ENCODE measurements at places on chromosomes 7 and 10. TPM values are rescaled to one million over a fixed set of nuclear protein-coding genes. Genes with fewer than 3 reads are reported as not detected.

GRCh38 chr10:66102756-66103155, 823.1 kb upstream of the LRRTM3 start:
- DNase-seq, result no peak

DNA sequence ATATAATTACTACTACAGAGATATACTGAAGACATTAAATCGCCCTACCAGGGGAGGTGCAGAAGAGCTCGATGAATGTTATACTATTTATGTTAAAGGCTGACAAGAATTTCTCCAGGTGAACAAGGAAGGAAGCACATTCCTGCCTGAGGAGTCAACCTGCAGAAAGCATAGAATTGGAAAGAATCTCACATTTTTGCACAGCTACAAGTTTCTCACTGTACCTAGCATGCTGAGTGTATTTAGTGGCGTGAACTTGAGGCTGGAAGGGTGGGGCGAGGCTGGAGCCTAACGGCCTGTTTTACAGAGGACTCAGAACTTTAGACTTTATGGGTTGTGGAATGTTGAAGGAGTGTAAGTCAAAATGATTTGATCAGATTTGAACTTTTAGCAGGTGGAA, 373.6 kb upstream of the LRGUK start:
- DNase-seq, result no peak

DNA sequence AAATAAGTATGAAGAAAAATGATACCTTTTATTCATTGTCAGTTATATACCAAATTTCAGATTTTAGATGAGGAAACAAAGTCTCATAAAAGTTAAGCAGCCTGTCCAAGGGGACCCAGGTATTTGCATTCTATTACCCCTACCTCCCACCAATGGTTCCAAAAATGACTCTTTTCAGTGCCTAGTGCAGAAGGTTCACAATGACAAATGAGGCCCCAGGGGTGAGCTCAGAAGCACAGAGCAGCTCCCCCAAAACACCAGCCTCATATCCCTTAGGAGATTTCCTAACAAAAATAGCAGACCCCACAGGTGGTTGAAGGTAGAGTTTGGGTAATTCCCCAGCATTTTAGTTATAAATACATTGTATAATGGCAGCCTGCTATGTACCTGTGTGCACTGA, 168.6 kb downstream of the REEP3 start:
- DNase-seq, result no peak

DNA sequence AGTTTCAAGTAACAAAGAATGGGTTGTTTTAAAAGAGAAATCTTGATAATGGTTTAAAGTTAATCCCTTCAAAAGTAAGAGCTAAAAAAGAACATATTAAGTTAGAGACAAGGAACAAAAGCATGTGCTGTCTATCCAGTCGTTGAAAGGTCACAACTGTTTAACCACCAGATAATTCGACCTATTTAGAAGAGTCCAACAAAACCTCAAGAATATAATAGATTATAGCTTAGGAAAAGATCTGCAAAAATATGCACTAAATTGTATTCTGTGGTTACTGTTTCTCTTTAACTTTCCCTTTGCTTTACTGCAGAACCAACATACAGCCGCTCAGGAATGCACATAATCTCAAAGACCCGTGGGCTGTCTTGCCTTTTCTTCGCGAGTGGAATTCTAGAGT, 74.9 kb downstream of the PCGF5 start:
- DNase-seq, result no peak

The KCNMA1 gene
- 256 TPM for total RNA-seq

DNA sequence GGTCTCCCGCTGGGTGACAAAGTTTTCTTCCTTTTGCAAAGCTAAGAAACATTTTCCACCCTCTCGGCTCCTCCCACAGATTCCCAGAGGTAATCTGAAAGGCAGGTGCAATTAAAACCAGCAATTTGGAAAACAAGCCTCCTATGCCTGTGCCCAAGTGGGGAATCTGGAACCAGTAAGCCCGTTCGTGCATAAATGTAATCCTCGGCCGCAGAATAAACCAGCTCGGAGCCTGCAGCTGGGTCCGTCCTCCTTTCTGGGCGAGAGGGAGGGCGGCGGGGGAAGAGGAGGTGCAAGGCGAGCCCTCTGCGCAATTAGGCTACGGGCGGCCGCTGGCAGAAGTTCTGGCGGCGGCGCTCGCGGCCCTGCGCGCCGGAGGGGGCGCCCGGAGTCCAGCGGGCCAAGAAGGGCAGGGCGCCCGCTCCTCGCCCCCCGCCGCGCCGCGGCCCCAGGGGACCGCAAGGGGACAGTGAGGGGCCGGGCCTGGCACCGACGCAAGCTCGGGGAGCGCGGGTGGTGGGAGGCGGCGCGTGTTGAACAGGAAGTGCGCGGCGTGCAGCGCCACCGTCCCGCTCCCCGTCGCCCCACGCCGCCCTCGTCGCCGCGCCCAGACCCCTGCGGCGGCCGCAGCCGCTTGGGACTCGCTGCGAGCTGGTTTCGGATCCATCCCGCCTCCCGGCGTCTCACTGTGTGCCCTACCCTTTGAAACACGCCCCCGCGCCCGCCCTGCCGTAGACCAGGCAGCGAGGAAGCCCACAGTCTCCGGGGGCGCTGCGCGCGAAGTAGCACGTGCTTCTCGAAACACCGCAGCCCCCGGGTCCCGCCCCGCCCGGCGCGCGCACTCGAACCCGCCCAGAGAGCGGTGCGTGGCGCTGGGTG, at the start of gene PRKAG2:
PRKAG2 (minus strand) TSS at position 217 of the 879 bp plus-strand sequence. CDS start 495 bp downstream, outside the sequence.
- DNase-seq, result peak; percentile 89

- no peak for DNase-seq
Measured at GRCh38 chr10:110170142-110170971, 37.0 kb upstream of the MXI1 start.

The SLC39A12 gene
- total RNA-seq, result not detected

- no peak for DNase-seq
Measured at GRCh38 chr7:18393465-18394118, 102.0 kb upstream of the HDAC9 start.

DNA sequence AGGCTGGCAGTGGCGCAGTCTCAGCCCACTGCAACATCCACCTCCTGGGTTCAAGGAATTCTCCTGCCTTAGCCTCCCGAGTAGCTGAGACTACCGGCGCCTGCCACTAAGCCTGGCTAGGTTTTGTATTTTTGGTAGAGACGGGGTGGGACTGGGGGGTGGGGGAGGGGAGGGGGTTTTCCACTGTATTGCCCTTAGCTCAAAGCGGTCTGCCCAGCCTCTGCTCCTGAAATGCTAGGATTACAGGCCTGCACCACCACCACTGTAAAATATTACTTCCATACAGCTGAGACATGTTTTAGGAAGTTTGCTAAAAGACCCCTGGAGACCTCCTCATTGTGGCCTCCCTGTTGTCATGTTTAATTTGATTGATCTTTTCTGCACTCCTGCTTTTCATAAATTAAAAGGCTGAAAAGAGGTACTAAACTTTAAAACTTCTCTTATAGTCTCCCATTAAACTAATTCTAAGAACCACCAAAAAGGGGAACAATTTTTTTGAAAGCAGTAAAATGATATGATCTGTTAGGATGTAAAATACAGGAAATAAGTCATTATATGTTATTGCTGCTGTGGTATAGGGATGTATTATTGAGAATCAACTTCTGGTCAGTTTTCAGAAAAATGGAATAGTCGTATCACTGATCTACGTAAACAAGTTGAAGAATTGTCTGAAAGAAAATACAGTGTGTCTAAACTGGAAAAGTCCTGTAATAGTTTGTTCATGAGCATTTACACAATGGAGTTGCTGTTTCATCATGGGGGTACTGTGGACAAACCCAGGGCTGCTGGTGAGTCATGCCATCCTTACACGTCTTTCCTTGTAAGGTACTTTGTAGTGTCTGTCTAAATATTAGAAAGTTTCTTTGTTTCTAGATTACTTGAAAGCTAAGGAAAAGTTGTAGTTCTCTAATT, 72.9 kb upstream of the TMEM248 start:
- no peak for DNase-seq

- no peak for DNase-seq
Measured at GRCh38 chr7:134701272-134701671, 54.6 kb downstream of the BPGM start.

The KAZALD1 gene
- 3.9 TPM for total RNA-seq

DNA sequence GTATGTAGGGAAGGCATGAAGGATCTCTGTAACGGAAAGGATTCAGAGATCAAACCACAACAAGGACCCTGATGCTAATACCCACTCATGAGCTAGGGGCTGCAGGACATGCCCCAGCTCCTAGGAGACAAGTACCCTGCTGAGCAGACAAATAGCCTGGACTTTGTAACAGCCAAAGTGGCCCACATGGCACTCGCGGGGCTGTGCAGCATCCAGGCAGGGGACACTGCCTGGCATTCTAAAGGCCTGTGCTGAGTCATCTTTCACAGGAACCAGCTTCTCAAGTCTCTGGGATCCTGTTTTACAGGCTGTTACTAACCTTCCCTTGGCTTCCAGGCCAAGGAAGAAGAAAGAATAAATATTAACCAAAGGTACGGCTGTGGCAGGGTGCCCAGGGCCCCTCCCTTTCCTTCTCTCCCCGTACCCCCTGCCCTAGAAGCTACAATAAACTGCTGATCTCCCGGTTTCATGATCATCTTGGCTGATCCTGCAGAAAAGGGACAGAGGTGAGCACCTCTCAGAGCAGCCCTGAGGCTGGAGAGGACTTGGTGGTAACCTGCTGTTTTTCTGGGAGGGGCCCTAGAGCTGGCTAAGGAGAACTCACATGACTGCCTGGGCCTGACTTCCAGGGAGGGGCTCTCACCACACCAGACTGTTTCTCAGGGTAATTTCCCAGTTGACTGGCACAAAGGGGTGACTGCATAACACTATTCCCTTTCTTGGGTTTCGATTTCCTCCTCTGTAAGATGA, 4.2 kb upstream of the RPEL1 start:
- no peak for DNase-seq

The FGL2 gene
- 97.4 TPM for total RNA-seq

- DNase-seq, result peak; percentile 78
Measured at GRCh38 chr10:132506711-132507408, 30.7 kb upstream of the INPP5A start.

DNA sequence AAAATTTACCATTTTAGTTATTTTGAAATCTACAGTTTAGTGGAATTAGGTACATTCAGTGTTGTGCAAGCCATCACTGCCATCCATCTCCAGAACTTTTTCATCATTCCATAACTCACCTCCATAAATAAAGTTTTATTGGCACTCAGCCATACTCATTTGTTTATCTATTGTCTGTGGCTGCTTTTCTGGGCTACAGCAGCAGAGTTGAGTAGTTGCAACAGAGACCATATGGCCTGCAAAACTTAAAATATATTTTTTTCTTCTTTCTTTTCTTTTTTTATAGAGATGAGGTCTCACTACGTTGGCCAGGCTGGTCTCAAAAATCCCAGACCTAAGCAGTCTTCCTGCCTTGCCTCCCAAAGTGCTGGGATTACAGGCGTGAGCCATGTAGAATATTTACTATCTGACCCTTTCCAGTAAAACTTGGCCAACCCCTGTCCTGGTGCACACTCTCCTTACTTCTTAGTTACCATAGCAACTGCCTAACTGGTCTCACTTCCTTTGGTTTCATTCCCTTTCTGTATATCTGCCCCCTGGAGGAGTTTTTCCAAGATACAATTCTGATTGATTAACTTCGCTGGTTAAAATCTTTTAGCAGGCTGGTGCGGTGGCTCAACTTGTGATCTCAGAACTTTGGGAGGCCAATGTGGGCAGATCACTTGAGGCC, 133.2 kb downstream of the CUX1 start:
- peak; percentile 48 for DNase-seq

The AOAH gene
- total RNA-seq, result 19.4 TPM

The CACNB2 gene
- total RNA-seq, result 36.0 TPM

GRCh38 chr7:6533893-6534495, 17.3 kb downstream of the GRID2IP start:
- no peak for DNase-seq

DNA sequence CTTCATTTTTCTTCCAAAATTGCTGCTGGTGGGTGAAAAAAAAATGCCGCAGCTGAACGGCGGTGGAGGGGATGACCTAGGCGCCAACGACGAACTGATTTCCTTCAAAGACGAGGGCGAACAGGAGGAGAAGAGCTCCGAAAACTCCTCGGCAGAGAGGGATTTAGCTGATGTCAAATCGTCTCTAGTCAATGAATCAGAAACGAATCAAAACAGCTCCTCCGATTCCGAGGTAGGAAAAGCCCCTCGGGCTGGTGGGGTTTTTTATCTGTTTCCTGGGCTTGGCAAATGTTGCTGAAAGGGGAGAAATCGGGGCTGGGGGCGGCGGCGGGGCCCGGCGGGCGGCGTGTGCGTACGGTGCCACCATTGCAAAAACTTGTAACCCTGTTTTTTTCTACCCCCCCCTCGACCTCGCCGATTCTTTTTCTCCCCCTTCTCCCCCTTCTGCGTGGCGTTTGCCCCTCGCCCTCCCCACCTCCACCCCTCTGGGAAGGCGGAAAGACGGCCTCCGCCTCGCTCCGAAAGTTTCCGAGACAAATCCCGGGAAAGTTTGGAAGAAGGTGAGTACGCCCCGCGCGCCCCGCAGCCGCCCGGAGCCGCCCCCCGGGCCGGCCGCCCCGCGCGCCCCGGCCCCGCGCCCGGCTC, 789 bp downstream of the TCF7L2 start:
- peak; percentile 74 for DNase-seq

The H2BK1 gene
- not detected for total RNA-seq

DNA sequence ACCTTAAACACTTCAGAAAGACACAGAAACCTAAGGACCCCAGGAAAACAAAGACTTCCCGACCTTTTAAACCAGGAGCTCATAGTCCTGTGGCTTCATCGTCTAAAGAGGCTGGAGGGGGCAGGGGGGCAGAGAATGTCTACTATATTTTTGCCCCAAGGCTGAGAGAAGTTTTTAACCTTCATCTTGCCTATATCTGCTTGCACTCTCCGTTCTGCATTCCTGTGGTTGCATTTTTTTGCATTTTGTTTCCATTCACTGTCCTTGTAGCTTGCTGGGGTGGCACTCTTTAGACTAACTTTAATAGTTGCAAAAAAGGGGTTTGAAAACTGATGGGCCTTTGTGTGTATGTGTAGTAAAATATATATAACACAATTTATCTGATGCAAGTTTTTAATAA, 23.7 kb downstream of the PRKAR2B start:
- no peak for DNase-seq

Data from sigmoid colon (tissue), 7 donors.